CD4-positive, alpha-beta T cell treated with Interleukin-1 beta for 1 hour (primary cell): ENCODE measurements at places on chromosomes 7 and 10.
A peak's percentile ranks its signal among the peaks of the same experiment; 100 is the strongest.

GRCh38 chr10:57221674-57222073 lies 860.6 kb upstream of the ZWINT start:
- DNase-seq = no peak

DNA sequence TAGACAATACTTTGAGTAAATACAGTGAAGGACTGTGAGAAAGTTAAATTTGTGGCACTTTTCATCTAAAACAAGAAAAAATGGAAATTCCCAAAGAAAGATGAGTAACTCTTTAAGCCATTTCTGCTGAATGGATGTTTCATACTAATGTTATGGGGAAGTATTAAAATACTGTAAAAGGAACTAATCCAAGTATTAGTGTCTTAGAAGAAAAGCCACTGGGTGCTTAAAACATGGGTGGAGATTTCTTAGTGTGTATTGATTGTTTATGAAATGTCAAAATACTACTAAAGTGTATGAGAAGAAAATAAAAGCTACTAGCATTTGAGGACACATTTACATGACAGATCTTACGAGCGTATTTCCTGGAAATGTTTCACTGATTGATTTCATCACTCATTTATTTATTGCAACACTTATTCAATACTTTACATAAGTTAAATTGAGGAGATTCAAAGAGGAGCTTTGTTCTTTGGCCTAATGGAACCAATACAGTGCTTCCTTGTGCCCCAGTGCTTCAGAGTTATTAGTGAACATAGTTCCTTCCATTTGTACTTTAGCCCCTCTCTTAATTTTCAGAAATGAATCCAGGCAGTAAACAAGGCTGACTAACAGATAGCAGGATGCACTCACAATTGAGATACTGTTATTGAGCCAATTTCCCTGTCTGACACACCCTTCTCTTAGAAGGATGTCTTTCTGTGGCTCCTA lies 155.5 kb upstream of the AHR start:
- DNase-seq = no peak

- peak; percentile 47 for DNase-seq
Measured at GRCh38 chr10:110279407-110279986, 25.2 kb downstream of the SMNDC1 start.

GRCh38 chr7:124354201-124354600 lies 321.3 kb upstream of the TMEM229A start:
- no peak for DNase-seq

- no peak for DNase-seq
Measured at GRCh38 chr7:92987095-92987494, 130.7 kb downstream of the SAMD9 start.

- no peak for DNase-seq
Measured at GRCh38 chr7:43537765-43538403, 45.0 kb upstream of the STK17A start.

- no peak for DNase-seq
Measured at GRCh38 chr7:18770822-18771221, 275.3 kb downstream of the HDAC9 start.

- DNase-seq = no peak
Measured at GRCh38 chr10:125174360-125174759, 14.0 kb upstream of the CTBP2 start.

DNA sequence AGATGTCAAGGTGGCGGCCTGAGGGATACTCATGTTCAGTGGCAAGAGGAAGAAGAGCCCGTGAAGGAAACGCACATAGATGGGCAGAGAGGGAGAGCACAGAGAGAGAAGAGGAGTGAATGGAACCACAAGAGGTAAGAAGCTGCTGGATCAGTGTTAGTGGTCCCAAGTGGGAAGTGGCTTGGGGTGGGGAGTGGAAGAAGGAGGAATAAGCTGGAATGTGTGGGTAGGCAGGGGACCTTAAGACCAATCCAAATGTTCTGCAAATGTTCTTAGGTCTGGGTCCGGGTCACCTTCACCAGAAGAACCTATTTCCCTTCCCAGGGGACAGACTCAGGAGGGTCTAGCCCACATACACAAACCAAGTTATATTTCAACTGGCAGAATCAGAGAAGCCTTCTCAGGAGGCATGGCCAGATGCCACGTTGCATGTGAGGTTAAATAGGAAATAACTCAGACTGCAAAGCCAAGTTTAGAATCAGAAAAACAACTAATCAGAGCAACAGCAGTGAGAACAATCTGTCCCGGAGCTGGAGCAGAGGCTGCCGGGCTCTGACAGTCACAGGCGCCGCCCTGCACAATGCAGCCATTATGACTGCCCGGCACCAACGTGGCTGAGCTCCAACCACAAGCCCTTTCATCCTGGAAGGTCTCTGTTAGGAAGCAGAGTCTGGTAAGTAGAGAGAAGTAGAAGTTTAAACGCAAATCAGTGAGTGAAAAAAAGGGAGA lies 78.6 kb upstream of the ARMC3 start:
- no peak for DNase-seq
